Vagina (tissue), 2 donors: ENCODE measurements at places on chromosomes 4 and X. TPM values are rescaled to one million over a fixed set of nuclear protein-coding genes. Genes with fewer than 3 reads are reported as not detected.

The CLNK gene
- not detected for total RNA-seq

The XAGE1A gene
- total RNA-seq, result not detected

GRCh38 chr4:172962564-172963353, 205.9 kb upstream of the GALNT7 start:
- DNase-seq, result no peak

The HPGDS gene
- total RNA-seq, result 0.98 TPM

DNA sequence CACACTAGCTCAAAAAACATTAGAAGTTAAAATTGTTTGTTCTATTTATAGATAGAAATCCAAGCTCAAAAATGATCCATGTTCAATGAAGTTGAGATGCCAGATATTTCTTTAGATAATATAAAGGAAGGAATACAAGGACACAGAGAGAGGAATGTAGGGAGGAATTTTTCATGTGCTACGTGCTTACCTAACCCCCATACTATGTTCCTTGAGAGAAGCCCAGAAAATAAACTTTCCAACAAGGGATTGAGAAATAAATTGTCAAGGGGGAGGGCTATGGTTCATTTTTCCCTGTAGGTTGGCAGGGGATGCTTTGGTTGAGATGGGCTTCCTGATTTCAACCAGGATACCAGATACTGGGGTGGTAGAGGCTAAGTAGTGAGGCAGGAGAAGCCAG, 15.6 kb upstream of the ADH5 start:
- no peak for DNase-seq

GRCh38 chr4:101253121-101253520, 94.2 kb downstream of the PPP3CA start:
- DNase-seq, result no peak

The SLC25A43 gene
- total RNA-seq, result 25.5 TPM

GRCh38 chr4:174107746-174108354, 175.6 kb downstream of the FBXO8 start:
- no peak for DNase-seq

The SRPX2 gene
- 50.6 TPM for total RNA-seq

The ARHGAP6 gene
- total RNA-seq, result 15.7 TPM

GRCh38 chr4:84792366-84793301, 173.9 kb downstream of the WDFY3 start:
- DNase-seq, result no peak

The GRIA3 gene
- 4.4 TPM for total RNA-seq

The AADAT gene
- total RNA-seq, result 3.7 TPM

DNA sequence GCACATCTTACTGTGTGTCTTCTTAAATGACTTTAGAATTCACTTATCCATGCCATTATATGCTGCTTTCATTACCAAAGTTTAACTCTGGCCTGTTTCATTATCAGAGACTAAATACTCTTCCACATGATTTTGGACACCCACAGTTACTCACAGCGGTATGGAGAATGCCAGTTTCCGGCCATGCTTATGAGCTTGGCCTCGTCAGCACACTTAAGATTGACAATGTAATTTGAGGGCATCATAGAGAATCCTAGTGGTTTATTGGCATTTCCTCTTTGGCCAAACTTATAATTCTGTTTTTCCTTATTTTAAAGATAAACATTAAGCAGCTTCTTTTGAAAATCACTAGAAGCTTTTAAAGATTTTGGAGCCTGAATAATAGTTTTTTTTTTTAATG, 104.5 kb downstream of the IRF2 start:
- no peak for DNase-seq

- no peak for DNase-seq
These were observed 789 bp upstream of the DDX3X start for GRCh38 chrX:41333003-41333743.

DNA sequence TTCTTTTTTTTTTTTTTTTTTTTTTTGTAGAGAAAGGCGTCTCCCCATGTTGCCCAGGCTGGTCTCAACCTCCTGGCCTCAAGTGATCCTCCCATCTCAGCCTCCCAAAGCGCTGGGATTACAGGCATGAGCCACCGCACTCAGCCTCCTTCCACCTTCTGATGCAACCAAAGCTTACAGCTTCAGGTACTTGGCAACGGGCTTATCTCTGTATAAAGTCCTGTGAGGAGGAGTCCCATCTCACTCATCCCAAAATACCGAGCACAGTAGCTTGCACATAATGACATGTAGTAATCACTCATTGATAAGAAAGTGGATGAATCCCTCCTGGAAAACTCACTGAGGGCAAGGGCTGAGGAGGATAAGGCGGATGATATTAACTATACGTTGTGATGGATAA, 19.1 kb downstream of the IRF2 start:
- DNase-seq, result no peak

- DNase-seq, result no peak
These were observed 3.3 kb upstream of the RPS4X start for GRCh38 chrX:72280321-72280845.

The KDM5C gene
- total RNA-seq, result 123 TPM

The PNMA5 gene
- not detected for total RNA-seq

The ZCCHC12 gene
- total RNA-seq, result 3.7 TPM

DNA sequence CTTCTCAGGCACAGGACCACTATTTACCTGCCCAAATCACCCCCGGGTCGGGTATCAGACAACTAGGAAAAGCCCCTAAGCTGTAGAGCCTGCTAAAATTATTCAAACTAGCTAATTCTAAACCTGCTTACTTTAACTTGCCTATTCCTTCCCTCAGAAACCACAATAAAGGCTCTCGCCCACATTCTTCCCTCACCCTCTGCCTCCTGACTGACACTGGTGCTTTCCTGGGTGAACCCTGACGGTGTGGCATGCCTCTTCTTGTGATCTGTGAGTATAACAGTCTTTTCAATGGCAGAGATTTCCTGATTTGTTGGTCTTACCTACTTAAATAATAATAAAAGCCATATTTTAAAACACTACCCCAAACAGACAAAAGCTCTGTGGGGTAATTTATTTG, 242.1 kb upstream of the ZCCHC13 start:
- no peak for DNase-seq

DNA sequence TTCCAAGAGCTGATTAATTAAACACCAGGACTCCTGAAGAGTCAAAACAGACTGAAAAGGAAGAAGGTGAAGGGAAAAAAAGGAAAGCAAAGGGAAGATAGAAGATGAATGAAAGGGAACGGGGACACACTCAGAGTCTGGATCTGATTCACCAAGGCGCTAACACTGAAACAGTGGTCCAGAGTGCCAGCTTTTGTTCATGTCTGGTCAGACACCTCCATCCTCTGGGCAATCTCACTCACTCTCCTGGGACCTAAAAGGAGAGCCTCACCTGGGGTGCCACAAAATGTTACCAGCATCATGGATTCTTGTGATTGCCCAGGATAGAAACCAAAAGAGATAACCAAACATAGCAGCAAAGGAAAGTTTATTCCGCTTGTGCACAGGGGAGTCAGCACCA, 120.3 kb upstream of the AFF2 start:
- no peak for DNase-seq

- no peak for DNase-seq
These were observed 180.7 kb downstream of the GASK1B start for GRCh38 chr4:157992038-157992705.

DNA sequence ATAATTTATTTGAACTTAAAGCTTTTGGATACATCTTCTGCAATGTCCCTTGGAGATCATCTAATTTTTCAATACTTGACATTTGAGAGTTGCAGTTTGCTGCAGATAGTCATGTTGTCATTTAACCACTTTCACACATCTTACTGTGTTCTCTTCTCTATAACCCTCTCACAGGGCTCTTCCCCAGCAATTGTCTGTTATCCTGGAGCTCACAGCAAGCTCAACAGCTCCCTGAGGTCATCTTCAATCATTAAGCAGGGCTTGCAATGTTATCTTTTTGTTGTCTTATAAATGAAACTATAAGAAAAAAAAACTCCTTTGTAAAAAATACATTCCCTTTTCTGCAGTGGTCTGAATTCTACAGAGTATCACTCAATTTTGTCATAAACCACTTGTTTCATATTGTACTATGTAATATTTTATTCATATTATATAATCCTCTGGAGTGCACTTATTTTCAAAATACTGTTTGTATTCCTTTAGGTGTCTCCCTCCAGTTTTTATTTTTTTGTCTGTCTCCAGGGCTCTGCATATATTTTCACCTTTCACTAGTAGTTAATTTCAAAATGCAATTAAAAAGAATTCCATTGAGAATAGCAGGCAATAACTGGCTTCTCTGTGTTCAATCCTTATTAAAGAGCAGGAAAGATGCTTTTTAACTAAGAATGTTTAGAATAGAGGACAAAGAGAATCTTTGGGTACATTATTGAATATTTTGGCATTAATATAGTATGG, 106.3 kb upstream of the ARSJ start:
- no peak for DNase-seq

GRCh38 chr4:100362366-100362765, 155.5 kb downstream of the EMCN start:
- DNase-seq, result no peak

DNA sequence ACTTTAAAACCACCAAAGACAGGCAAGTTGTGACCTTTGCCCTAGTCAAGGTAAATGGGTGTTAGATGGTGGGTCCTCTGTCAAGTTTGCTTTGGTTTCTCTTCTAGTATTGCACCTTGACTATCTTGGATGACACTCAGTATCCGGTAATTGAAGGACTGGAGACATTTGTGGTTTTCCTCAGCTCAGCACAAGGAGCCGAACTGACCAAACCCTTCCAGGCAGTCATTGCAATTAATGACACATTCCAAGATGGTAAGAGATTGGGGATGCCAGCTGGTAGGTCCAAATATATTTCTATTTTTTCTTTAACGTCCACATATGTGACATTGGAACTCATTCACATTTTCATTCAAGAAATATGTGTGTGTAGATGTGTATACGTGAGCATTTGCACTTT, 69.3 kb upstream of the ANXA3 start:
- no peak for DNase-seq

GRCh38 chrX:45009371-45010000, 136.5 kb downstream of the KDM6A start:
- DNase-seq, result no peak

The KLHL13 gene
- 10.6 TPM for total RNA-seq

- no peak for DNase-seq
These were observed 143.6 kb downstream of the GRID2 start for GRCh38 chr4:92447255-92447905.

The CDX4 gene
- not detected for total RNA-seq

DNA sequence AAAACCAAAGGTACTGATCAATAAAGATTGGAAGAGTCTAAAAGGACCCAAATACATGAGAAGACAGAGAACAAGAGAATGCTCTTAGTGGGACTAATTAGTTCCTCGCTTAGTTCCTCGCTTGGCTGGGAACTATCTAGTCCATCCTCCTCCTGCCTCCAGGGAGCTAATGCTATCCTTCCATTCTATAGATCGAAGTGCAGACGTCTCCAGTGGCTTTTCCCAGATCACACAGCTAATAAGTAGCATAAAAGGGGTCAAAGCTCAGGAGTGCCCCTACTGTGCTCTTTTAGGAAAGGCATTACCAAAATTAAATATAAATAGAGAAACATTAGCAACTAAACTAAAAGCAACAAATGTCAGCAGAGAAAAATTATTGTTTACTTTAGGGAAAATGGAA, 42.3 kb upstream of the PPARGC1A start:
- no peak for DNase-seq

The HSFX1 gene
- 1.2 TPM for total RNA-seq

GRCh38 chrX:29792335-29792734, 423.0 kb upstream of the MAGEB2 start:
- DNase-seq, result no peak

- DNase-seq, result no peak
These were observed 528.6 kb downstream of the IL15 start for GRCh38 chr4:142164767-142165500.

GRCh38 chrX:40098264-40099054, 701 bp upstream of the BCOR start:
- no peak for DNase-seq

The KIT gene
- 16.7 TPM for total RNA-seq

The DOK7 gene
- 4.7 TPM for total RNA-seq

GRCh38 chr4:55754754-55755350, 64.7 kb upstream of the EXOC1L start:
- DNase-seq, result no peak

DNA sequence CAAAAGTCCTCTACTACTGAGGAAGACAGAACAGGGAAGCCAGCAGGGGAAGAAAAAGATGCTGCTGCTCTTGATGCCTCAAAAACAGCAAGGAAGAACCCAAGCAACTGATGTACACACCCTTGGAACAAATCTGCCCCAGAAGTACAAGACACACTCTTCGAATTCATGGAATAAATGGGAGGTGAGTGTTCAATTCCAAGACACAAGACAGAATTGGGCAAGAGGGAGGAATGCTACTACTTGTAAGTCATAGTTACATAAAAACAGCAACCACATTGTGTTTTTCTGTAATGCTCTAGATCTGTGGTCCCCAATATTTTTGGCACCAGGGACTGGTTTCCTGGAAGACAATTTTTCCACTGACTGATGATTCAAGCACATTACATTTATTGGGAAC, 58.0 kb upstream of the H2AZ1 start:
- DNase-seq, result no peak

GRCh38 chr4:123516576-123516975, 120.0 kb downstream of the SPRY1 start:
- DNase-seq, result no peak

The DACH2 gene
- total RNA-seq, result not detected

The TCP11X2 gene
- total RNA-seq, result not detected

The CDS1 gene
- total RNA-seq, result 8.8 TPM

- DNase-seq, result no peak
These were observed 900.9 kb upstream of the EPHA5 start for GRCh38 chr4:66571145-66571695.

DNA sequence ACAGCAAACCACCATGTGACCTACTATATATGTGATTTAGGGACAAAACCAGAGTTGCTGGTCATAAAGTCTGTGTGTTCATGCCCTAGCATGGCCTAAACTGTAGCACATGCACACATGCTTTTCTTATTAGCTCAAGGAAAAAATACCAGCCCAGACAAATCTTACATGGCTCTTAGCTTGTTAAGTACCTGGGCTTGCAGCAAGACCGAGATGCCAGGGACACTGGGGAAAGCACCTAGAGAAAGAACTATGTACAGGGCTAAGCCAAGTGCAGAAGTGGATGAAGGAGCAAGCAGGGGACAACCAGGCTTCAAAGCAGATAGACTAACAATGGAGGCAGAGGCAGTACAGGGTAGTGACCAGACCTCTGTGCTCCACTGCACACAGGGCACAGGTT, 3.4 kb upstream of the GABRE start:
- DNase-seq, result no peak

The GAB1 gene
- 29.0 TPM for total RNA-seq

DNA sequence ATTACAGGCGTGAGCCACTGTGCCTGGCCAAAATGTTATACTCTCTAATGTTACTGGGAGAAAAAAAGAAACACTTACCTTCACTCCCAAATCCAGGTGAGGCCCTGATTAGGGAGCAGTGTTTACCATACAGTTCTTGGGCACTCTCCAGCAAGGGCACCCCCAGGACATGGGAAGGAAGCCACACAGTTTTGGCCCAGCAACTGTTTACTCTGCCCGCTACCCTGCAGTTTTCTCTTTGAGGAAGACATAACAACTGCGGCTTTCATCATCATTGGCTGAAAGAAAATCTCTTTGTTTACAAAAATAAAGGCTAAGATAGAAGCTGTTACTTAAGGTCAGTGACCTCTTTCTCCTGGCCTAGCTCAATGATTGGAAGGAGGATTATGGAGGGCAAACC, 145.5 kb upstream of the DUSP21 start:
- DNase-seq, result no peak
